Neural progenitor cell (in vitro differentiated cells): ENCODE measurements at places on chromosomes 7 and 10.

- DNase-seq: peak; percentile 37
Observed at GRCh38 chr7:71511361-71511807, 379.4 kb downstream of the GALNT17 start.

DNA sequence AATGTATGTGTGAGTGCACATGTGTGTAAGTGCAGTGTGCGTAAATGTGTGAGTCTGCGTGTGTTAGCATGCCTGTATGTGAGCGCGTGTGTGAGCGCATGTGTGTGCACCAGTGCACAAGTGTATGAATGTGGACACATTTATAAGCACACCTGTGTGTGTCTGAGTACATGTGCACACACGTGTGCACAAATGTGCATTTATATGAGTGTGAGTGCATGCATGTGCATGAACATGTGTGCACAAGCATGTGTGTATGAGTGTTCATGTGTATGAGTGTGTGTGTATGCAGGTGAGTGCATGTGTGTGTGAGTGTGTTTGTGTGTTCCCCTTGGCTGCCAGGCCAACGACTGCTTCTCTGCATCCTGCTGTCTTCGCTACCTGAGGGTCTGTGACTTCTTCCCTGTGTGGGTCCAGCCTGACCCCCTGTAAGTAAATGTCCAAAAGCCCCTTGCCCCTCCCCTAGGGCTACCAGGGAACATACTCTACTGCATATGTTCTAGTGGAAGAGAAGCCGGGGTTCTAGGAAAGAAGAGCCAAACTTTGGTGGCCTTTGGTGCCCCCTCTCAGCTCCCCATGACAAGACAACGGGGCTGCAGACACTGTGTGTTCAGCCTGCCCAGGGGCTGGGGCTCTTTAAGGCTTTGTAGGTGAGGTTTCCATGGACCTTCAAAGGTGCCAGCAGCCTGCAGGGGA lies 17.0 kb downstream of the GOLGA7B start:
- DNase-seq: peak; percentile 22

DNA sequence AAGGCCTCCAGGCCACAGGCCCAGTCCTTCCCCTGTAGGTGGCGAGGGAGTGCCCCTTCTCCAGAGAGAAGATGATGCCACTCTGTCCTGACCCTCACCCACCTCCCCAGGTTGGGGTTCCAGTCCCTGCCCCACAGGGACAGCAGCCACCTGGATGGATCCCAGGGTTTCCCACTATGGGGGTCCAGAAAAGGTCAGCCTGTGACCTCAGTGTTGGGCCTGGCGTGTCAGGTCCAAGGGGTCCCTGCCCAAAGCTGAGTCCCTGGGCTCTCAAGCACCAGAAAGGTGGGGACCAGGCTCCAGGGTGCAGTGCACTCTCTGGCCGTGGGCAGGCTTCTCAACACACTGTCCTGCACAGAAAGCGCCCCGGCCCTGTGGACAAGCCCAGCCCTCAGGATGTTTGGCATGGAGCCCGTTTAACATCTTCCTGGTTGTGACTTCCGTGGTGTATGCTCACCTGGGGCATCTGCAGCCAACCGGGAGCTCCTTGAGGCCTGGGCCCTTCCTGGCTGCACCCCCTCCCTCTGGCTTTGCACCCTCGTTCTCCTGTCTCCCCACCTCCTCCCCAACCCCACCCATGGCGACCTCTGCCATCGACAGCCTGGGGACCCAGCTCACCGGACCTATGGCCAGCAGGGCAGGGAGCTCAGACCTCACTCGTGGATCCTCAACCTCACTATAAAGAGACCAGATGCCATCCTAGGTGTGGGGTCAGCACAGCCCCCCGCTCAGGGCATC lies 58.3 kb upstream of the PPP2R2D start:
- no peak for DNase-seq

DNA sequence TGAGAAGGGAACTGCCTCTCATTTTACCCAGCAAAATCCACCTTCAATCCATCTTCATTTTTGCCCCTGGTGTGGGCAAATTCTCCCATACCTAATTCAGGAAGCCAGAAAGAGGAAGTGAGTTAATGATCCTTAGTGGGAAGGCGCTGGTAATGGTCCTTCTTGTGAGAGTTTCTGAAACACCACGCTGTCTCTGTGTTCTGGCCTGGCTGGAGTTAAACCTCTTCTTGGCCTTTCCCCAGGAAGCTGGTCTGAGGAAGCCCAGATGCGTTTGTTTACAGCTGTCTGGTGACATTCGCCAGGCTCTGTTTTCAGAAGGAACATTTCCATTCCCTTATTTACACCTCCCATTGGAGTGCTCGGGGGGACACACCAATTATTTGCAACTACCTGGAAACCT lies 24.3 kb downstream of the HTRA1 start:
- no peak for DNase-seq

DNA sequence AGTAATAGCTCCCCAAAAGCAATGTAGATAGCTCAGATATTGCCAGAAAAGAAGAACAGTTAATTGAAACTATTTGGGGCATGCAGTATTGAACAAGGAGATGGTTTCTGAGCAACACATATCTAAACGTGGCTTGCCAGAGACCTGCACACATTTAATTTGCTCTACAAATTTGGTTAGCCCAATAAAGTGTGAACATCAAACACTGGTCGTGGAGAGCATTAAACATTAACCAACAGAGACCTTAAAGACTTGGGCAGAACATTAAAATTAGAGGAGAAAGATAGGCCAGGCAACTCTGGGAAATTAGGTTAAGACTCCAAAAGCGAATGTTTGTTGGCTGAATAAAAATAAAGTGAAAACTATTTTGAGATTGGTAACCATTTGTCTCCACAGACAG lies 61.6 kb upstream of the ARID5B start:
- no peak for DNase-seq

- DNase-seq: no peak
Observed at GRCh38 chr7:35905555-35905954, 104.7 kb downstream of the SEPTIN7 start.

- no peak for DNase-seq
Observed at GRCh38 chr7:82975811-82976468, 186.7 kb downstream of the PCLO start.

DNA sequence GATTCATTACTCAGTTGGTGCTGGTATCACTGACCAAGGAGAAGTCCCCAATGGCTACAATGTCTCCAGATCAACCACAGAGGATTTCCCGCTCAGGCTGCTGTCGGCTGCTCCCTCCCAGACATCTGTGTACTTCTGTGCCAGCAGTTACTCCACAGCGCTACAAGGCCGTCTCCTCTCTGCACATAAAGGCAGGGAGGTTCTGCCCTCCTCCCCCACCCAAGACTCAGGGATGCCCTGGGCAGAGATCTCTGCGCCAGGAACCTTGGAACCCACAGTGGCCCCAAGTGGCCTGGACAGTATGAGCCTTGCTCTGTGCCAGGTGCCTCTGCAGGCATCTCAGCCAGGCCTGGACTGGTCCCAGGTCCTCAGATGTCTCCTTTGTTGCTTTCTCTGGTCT lies 193.4 kb upstream of the PRSS58 start:
- DNase-seq: no peak

DNA sequence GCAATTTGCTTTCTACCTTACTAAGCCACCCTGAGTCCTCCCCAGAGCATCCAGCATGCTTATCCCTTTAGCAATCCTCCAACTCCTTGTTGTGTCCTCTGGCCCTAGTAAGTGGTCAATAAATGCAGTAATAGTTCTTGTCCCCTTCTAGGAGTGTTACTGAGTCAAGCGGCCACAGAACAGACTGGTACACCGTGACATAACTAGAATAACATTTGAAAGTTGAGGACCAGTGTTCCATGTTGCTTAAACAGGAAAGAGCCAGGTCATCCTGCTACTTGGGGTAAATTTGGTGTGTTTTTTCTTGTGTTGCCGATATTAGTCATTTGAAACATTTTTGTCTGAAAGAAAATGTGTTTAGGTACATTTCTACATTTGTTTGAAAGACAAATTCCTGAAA lies 4.8 kb upstream of the CDK6 start:
- DNase-seq: no peak
